Activated CD4-positive, CD25-positive, alpha-beta regulatory T cell treated with anti-CD3 and anti-CD28 coated beads, Interleukin-2, amount 50 U/mL, for 16 hours (primary cell): ENCODE measurements at places on chromosomes 2 and 18.

- no peak for DNase-seq
These were observed 27.7 kb downstream of the LAMA3 start for GRCh38 chr18:23716966-23717365.

DNA sequence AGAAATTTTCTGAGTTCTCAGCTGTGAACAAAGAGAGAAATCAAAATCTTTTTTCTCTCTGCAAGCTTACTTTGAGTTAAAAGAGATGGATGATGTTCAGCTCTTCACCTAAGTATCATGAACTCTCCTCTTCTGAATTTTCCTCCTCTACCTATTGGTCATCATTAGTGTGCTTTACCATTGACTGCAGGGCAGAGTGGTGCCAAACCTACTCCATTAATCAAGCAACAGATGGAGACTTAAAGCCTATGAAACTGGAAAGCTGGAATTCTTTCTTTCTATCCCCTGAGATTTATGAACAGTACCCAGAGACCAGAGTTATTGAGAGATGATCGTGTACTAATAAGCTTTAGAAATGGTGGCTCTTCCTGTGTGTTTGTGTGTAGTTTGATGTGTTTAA is 31.3 kb upstream of the LINC00305 start:
- no peak for DNase-seq

GRCh38 chr2:170122883-170123547 is 54.9 kb upstream of the MYO3B start:
- no peak for DNase-seq

DNA sequence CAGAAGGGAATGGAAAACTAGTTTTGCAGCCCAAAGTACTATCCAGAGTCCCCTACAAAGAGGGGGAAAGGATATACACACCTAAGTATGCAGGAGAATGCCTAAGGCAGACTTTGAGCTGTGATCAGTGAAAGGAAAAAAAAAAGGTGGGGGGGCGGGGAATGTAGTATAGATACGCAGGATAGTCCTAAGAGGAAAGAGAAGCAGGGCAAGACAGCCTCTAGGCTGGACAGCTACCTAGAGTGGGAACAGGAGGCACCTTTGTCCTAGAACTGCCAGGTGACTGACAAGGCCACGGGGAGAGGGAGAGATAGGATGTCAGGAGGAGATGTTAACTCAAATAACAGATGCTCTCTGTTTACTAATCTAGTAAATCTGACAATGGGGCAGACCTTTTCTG is 6.0 kb downstream of the REEP1 start:
- DNase-seq, result no peak
